ENCODE measurements at places on chromosomes 11 and 22. TPM values are rescaled to one million over a fixed set of nuclear protein-coding genes. Genes with fewer than 3 reads are reported as not detected.

DNA sequence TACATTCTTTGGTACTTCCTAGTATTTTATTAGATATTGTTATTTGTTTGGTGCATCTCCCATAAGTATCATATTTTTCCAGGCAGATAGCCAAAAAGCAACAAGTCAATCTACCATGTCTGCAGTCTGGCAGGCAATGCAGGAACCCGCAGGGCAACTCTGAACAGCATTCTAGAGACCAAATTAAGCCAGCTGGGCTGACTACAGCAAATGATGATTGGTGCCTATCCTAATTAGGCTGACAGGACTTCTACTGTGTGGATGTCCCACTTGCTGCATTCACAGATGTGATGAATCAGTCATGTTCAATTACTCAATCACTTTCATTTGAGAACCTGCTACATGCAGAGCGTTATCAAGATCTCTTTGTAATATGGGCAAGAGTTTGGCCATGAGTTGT lies 40.3 kb upstream of the AMOTL1 start:
- no peak for DNase-seq

DNA sequence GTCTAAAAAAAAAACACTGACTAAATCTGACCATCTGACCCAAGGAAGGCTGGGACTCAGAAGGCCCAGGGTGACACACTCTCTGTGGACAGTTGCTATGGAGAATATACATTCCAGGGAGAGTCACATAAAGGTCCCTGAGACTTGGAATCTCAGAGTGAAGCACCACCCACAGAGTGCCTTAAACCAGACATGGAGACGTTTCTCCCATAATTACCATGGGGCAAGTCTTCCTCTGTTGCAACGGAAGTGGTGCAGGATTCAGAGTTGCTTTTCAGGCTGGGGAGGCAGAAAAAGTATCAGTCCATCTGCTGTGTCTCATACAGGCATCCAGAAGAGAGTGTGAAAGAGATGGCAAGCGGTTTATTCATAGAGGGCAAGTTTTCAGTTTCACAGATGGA lies 58.7 kb upstream of the SLN start:
- no peak for DNase-seq

- DNase-seq, result no peak
Measured at GRCh38 chr11:14424096-14424495, 65.1 kb upstream of the RRAS2 start.

DNA sequence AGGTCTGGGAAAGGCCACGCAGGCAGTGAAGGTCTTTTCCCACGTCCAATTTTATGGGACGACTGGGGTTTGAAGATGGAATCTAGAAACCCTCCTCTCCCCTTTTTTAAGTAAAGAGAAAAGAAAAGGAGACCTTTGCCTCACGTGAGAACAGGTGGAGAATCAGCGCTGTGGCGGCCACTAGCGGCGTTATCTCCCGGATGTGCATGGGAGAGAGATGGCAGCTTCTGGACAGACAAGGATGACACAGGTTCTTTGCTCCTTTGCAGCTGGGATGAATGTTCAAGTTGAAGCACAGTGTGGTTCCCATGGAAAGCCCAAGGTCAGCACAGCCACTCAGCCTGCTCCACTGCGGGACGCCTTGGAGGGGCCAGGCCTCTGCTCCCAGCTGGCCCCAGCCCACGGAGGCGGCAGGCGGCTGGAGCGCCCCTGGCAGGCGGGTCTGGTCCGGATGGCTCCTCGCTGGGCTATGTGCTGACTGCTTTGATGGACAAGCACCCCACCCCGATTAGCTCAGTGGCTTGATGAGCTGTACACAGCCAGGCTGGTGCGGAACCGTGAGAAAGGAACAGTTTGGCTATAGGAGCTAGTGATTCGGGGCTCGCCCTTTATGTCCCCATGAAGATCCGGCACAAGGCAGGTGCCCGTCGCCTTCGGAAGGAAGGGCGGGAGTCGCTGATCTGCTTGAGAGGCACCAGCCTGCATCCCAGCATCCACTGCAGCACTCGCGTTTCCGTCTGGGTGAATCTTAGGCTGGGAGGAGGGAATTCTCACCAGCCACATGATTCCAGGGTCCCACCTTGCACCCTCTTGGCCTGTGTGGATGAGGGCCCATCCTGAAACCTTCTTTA lies 14.5 kb upstream of the BID start:
- no peak for DNase-seq

DNA sequence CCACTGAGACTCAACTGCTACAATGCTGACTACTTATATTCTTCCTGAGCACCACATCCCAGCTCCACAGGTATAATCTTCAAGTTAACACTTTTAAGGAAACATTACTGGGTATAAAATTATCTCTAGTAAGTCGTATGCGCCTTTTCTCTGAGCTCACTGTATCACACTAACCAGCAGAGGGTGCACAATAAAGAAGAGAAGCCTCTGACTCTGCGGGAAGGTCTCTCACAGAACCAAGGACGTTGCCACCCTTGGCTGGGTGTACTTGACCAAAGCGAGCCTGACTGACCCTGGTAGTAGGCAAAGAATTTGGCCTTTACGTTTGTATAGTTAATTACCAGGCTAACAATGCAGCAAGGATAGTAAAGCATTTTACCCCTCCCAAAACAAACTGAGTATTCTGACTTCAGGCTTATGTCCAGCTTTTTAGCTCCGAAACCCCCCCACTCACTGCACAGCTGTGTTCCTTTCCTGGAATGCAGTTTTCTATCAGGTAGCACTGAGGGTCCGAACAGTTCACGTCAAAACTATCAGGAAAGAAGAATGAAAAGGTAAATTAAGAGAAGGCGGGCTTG lies at the start of gene BTBD18:
Gene BTBD18, minus strand, starts transcription at position 144 of the 578 bp plus-strand sequence. CDS start 631 bp downstream, outside the sequence.
- DNase-seq, result no peak

- DNase-seq, result no peak
Measured at GRCh38 chr11:130740819-130741218, 175.5 kb downstream of the SNX19 start.

DNA sequence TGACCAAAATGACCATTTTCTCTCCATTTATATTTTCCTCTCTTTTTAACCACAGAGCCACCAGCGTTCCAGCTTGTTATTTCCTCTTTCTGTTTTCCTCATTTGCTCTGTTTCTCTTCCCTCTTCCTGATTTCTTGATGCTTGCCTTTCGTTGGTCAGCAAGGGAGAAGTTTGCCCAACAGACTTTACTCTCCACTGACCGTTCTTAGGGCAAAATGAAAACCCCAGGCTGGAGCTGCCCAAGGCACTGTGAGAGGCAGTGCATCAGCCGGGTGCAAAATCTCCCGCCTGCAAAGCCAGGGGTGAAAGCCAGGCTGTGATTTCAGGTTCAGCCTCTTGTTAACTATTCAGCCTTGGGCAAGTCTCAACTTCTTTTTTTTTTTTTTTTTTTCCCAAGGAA lies 26.1 kb upstream of the APLP2 start:
- no peak for DNase-seq

The EHF gene
- not detected for polyA plus RNA-seq

The MS4A15 gene
- not detected for polyA plus RNA-seq

The SLC6A5 gene
- polyA plus RNA-seq, result not detected

The TRIM51 gene
- not detected for polyA plus RNA-seq

The ESAM gene
- polyA plus RNA-seq, result 0.55 TPM

The ZP1 gene
- not detected for polyA plus RNA-seq

The RANGAP1 gene
- polyA plus RNA-seq, result 26.6 TPM

The MCHR1 gene
- polyA plus RNA-seq, result not detected

The SLCO2B1 gene
- polyA plus RNA-seq, result not detected

All from CD4-positive, CD25-positive, alpha-beta regulatory T cell (primary cell).